CD8-positive, alpha-beta memory T cell (primary cell): ENCODE measurements at places on chromosomes 16 and 17.
A peak's percentile ranks its signal among the peaks of the same experiment; 100 is the strongest.

GRCh38 chr17:55433629-55434422 lies 12.2 kb upstream of the MMD start:
- no peak for DNase-seq

DNA sequence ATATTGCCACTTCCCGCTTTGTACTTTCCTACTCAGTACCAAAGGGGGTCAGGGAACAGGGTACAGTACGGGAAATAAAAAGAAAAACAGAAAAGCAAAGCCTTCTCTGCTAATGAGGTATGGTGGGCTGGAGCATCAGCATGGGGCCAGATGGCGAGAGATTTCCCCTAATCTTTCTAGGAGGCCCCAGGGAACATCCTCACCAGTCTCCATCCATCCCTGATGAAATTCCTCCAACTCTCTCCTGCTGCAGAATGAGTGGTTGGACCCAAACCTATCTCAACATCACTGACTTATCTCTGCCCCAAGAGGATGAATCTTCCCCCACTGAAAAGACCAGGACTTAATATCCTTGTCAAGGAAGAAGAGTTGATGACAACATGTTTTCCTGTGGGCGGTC lies 185.6 kb downstream of the C16orf78 start:
- DNase-seq: no peak

GRCh38 chr17:787641-788221 lies 5.6 kb downstream of the MRM3 start:
- no peak for DNase-seq

GRCh38 chr17:13442361-13442760 lies 159.4 kb downstream of the HS3ST3A1 start:
- DNase-seq: no peak

GRCh38 chr17:62824290-62825131 lies 16.4 kb upstream of the MARCHF10 start:
- DNase-seq: no peak

- no peak for DNase-seq
These were observed 31.0 kb downstream of the POLR3E start for GRCh38 chr16:22328081-22328725.

GRCh38 chr16:62059527-62059926 lies 23.3 kb upstream of the CDH8 start:
- DNase-seq: no peak

DNA sequence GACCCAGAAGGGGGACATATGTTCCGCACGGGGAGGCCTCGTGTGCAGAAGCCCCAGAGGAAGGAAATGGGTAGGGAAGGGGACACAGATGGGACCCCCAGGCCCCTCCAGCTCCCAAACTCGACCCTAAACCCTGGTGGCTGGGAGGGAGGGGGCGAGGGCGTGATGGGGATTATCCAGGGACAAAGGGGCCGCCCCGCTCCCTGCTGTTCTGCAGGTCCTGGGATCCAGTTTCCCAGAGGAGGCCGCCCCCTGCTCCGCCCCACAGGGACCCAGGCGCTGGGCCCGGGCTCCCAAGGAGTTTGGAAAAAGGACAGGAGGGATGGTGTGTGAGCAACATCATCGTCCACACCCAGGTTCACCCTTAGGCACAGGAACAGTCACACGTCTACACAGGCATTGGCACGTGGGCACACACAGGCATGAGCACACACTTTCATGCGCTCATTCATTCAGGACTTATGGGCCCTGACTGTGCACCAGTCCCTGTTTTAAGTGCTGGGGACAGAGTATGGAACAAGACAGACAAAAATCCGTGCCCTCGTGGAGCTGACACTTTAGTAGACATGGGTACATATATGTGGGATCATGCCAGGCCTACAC lies 12.8 kb upstream of the FBXL19 start:
- no peak for DNase-seq

DNA sequence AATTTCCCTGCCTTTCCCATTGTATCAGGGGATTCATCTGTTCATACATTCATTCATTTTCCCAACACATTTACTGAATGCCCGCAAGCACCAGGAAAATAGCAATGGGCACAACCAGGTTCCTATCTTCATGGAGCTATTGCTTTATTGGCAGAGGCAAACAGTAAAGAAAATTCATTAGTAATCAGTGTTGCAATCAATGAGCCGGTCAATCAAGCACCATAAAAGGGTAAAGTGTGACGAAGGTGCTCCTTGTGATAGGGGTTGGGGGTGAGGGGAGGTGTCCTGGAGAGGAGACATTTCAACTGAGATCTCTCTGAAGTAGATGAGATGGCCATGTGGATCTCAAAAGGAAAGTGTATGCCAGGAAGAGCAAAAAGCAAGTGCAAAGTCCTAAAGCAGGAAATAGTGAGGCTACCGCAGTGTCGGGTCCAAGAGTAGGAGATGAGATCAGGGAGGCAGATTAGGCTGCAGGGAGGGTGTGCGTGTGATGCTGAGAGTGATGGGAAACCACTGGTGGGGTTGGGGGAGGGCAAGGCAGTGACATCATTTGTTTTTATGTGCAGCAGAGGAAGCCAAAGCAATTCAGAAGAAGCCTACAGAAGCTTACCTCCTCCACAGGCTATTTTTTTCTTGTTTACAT lies 28.4 kb downstream of the CDH13 start:
- peak; percentile 82 for DNase-seq

- DNase-seq: no peak
These were observed 8.3 kb downstream of the TAT start for GRCh38 chr16:71568551-71568950.

- no peak for DNase-seq
These were observed 1.1 kb downstream of the LRRC36 start for GRCh38 chr16:67327743-67328142.

GRCh38 chr16:82699711-82700495 lies 73.1 kb downstream of the CDH13 start:
- DNase-seq: no peak

DNA sequence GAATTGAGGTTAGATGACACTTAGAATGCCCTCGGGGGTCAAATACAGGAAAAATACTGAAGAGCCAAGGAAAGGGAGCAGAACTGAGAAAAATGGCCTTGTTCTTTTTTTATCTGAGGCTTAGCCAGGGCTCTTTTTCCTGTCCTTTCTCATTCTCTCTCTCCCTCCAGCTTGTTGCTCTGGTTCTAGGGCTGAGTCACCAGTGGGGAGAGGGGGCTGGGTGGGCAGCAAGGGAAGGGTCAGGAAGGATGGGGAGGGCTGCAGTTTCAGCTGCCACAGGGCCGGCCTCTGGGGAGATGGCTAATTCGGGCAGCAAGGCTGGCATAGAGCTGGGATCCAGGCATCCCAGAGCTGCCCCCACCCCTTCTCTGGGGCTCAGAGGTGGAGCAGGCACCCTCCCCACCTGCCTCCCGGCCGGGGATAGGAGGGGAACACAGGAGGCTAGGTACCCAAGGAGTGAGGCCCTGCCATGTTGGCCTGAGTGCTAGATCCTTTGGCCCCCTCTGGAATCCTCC lies 3.9 kb downstream of the ITGA3 start:
- DNase-seq: no peak

- no peak for DNase-seq
These were observed 80.6 kb downstream of the TUBD1 start for GRCh38 chr17:59812139-59812538.

DNA sequence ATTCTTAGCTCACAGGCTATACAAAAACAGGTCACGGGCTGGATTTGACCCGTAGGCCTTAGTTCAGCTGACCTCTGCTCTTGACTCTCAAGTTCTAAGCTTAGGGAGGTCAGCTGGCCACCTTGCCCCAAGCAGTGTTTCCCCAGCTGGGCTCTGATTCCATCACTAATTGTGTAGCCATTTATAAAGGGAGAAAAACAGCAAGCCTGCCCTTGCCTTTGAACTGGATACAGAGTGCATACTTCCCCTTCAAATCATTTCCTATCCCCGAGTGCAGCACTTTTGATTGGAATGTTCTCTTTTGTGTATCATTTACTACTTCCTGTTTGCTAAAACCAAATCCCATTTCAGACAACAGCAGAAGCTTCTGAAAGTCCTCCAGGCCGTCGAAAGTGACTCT lies 153.6 kb downstream of the KATNIP start:
- DNase-seq: no peak

DNA sequence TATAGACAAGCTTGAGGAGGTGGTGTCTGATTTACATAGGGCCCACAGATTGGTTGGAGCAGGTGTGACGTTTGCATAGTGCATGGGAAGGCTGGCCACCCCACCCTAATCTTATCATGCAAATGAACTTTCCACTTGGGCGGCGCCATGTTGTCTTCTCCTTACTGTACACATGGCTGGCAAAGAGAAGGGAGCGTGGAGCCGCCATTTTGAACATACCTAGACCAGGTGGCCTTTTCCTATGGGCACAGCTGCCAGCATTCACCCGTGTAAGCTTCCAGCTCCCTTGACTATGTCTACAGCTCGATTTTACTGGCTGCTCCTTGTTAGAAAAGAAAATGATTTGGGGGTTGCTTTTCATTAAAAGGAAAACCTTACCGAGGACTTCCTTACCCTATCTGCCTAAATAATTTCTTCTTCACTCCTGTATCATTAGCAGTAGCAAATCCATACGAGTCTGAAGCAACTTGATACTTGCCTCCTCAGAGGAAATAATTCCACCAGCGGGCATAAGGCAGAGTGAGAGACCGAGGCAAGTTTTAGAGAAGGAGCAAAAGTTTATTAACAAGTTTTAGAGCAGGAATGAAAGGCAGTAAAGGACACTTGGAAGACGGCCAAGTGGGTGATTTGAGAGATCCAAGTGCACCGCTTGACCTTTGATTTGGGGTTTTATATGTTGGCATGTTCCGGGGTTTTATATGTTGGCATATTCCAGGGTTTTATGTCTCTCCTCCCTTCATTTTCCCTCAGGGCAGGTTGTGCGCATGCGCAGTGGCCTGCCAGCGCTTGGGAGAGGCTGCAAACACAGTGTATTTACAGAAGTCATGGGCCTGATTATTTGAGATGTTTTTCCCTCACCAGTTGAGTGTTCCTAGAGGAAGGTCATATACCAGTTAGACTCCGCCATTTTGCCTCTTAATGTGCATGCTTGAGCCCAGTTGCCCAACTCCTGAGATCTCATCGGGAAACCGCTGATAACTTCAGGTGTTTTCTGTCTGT lies 65.7 kb downstream of the MARF1 start:
- DNase-seq: no peak

DNA sequence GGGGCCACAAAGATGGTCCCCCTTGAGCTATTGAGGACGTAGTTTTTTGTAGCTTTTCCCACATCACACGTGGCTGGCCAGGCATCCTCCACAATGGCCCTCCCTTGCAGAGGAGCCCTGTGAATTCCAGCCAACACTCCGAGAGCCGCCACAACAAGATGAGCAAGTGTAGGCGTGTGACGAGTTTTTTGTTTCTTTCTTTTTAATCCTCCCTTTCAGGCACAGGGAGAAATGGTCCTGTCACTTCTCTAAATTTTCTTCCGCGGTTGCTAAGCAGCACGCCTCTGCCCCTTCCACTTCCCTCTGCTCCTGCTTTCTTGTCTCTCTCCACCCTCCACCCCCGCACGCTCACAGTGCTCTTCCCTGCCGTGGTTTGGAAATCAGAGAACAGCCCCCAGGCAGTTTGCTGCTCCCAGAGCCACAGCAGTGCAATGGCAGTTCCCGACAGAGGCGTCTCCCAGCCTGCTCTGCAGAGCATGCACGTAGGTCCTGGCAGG lies 68.0 kb upstream of the MRTFB start:
- DNase-seq: no peak

GRCh38 chr16:57204675-57205074 lies 18.5 kb downstream of the RSPRY1 start:
- DNase-seq: no peak

- DNase-seq: no peak
These were observed 478.8 kb downstream of the NPIPA7 start for GRCh38 chr16:16857603-16858283.

- DNase-seq: no peak
These were observed 184.5 kb downstream of the TANC2 start for GRCh38 chr17:63150490-63150889.

DNA sequence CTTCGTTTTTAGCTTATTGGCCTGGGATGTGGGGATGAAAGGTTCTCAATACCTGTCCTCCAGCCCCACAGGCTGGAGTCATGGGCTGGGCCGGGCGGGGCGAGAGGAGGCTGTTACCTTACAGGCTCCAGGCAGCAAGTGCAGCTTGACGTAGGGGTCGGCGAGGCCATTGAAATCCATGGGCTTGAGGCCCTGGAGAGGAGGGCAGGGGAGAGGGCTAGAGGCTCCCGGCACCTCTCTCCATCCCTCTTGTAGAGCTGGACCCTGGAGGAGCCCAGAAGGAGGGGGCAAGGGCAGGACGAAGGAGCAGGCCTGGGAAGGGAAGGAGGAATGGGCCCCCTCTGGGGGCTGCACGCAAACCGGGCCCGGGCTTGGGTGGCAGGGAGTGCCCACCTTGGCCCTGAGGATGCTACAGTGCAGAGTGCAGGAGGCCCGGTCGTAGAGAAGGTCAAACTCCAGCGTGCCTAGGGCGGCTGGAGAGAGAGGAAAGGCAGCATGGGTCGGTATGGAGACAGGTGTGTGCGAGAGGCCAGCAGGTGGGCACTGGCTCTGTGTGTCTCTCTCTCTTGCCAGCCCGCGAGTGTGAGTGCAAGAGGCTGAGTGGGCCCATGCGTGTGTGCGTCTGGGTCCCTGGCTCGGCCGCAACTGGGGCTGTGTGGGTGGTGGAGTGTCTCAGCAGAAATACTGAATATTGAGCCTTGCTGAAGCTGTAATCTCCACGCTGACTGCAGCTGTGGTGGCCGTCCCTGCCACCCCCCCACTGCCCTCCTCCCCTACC lies 1.6 kb downstream of the DOC2A start:
- DNase-seq: no peak

- no peak for DNase-seq
These were observed 71.5 kb downstream of the SLC5A11 start for GRCh38 chr16:24917236-24917635.

DNA sequence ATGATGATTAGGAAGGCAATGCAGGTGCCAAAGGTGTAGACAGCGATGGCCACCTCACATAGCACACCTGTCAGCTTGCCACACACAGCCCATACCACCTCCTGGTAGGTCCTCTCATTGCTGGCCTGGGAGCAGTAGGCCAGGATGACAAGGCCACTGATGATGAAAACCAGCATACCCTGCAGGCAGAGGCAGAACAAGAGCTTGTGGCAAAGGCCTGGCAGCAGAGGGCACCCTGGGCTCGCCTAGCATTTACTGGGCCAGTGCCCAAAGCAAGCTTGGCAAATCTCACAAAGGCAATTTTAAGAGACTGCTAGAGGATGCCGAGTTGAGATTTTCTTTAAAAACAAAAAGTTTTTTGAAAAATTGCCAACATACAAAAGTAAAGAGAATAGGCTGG lies 5.9 kb downstream of the SLC38A7 start:
- no peak for DNase-seq

- no peak for DNase-seq
These were observed 55.3 kb upstream of the ETV4 start for GRCh38 chr17:43601280-43602039.

GRCh38 chr16:21336231-21336630 lies 58.1 kb upstream of the CRYM start:
- DNase-seq: no peak

DNA sequence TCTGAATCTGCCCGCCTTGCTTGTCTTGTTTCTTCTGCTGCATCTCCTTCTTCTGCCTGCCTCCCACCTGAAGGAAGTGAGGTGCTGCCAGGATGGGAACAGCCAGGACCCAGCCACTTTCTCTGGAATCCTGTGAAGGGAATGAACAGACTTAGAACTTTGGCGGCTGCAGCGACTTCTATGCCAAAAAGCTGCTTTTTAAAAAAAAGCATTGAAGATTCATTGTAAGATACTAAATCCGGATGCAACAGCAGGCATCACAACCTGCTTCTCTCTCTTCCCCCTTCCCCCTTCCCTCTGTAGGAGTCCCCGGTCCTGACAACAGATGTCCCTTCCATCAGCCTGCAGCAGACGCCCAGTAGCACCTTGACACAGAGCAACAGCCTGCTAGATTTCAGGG lies 176.3 kb downstream of the HS3ST4 start:
- no peak for DNase-seq

- no peak for DNase-seq
These were observed 25.8 kb upstream of the STH start for GRCh38 chr17:45973099-45973780.

GRCh38 chr17:81712468-81713003 lies 452 bp downstream of the SLC25A10 start:
- no peak for DNase-seq
